ENCODE measurements at places on chromosomes 3 and 15.

GRCh38 chr3:172185907-172186306, 146.5 kb downstream of the FNDC3B start:
- no peak for DNase-seq

DNA sequence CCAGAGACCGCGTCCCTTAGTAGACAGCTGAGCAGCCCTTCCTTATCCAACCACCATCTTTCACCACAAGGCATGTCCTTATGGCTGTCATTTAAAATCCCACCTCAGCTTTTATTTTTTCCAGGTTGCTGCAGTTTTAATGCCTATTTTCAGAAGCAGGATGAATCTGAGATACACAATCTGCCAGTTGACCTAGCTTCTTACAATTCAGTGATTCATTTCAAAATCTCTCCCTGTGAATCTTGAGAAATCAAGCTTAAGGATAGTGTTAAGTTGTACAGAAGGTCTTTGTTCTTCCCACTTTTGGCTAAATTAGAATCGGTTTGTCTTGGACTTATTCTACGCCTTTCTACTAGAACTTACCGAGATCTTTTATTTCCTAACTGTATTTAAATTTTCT, 522.3 kb upstream of the CFAP20DC start:
- DNase-seq, result no peak

- no peak for DNase-seq
Measured at GRCh38 chr3:102885289-102885688, 450.5 kb downstream of the ZPLD1 start.

DNA sequence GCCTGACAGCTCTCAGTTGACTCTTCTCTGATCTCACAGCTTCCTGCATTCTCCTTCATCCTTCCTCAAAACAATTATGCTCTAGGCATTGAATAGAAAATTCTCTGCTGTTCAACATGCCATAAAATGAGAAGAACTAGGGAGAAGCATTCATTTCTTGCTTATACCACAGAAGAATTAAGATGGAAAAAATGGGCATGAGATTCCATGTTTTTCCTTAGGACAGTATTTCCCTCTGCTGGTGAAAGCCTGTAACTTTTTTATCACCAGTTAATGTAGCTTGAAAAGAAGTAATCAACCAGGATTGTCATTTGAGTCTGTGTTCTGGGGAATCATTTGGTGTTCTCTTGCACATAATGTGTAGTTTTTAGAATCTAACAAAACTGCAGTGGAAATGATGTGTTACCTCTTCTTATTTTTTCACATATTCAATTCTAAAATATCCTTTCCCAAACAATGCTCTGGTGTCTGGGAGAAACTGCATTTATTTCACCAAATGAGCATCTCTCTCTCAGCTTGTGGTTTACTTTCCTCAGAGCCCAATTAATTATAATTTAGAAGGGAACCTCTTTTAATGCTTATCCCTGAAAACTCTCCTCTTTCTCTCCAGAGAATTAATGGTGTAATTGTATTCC, 92.8 kb upstream of the DCBLD2 start:
- peak; percentile 47 for DNase-seq

DNA sequence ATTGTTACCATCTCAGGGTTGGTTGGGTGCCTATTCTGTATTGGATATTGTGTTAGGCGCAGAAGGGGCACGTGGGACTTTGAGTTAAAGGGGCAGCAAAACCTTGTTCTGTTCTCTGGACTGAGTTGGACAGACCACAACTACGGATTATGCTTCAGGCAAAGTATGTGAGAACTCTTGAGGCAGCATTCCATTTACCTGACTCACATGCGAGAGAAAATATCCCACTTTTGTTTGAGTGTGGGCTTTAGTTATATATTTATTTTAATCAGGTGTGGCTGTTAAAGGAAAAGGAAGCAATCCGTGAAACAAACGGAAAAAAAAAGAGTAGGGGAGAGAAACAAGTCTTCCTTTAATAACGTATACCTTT, 627 bp upstream of the PLS1 start:
- peak; percentile 18 for DNase-seq

- no peak for DNase-seq
Measured at GRCh38 chr3:150607267-150608065, 4.3 kb downstream of the SELENOT start.

DNA sequence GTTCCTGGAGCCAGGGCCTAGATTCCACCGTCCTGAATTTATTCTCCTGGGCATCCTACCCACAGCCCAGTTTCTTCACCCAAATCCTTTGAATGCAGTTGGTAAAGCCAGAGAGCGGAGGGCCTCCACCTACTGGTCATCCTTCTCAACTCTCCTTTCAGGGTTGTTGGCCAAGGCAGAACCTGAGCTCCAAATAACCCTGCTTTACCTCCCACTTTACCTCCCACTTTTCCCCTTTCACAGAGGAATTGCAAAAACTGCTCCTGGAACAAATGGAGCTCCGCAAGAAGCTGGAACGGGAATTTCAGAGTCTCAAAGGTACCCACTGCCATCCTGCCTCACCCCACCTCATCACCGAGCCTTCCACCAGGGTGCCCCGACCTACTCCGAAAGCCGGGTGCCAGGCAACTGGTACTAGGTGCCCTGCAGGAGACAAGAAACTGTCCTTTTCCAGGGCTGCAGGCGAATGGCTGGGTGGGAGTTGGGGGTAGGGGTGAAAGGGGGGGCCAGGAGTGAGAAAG, 6.8 kb downstream of the SKOR1 start:
- peak; percentile 53 for DNase-seq

GRCh38 chr15:29064290-29064689, 178.5 kb downstream of the APBA2 start:
- DNase-seq, result no peak

DNA sequence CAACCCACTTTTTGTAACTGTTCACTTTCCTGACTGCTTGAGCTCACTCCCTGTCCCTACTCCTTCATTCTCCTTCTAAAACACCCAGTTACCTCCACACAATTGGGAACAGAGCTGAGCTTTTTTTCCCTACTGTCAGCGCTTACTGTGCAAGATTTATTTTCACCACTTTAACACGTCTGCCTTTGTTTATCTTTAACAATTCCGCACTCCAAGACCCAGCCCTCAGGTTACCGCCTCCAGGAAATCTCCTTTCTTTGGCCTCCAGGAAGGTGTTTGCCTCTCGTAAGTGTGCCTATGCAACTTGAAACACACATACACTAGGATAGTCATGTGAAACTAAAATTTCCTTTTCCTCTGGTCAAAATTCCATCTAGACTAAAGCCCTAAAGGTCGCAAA, 271.9 kb upstream of the TPRG1 start:
- DNase-seq, result no peak

GRCh38 chr15:76868740-76869139, 36.4 kb downstream of the SCAPER start:
- DNase-seq, result no peak

DNA sequence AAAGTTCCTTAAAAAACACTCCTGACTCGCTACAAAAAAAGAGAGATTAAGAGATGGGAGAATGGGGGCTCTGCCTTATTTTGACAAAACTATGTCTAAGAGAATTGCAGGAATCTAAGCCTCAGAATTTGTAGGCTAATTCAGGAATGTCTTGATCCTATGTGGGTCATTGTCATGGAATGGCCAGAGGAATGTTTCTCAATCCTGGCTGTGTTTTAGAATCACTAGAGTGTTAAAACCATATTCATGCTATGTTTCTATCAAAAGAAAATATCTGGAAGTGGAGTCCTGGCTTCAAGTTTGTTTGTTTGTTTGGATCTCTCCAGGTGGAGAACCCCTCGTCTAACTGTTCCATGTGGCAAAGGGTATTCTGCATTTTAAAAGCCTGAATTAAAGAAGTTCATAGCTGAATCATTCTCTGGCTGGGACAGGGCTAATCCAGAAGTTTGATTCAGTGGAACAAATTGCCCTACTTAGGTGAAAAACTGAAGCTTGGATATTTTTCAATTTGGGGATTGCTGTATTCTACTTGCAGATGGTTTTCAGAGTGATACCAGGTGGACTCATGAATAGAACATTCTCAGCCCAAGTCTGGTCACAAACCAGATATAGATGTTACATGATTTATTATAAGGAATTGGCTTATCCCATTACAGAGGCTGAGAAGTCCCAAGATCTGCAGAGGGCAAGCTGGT, 28.2 kb downstream of the GJD2 start:
- DNase-seq, result no peak

DNA sequence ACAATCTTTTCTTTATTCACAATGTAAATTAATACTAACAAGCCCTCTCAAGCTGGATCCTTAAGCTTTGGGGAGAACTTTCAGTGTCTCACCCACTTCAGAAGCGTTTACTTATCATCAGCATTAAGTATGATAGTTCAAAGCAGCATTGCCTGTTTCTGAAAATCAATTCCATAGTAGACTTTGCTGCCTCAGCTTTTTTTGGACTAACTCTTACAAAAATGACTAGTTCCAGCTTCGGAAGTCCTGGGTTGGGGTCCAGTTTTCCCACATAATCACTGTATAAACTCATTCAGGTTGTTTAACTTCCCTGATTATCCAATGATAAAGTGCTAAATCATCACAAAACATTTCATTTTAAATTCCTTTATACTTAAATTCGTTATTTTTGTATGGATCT, 114.4 kb downstream of the NR2F2 start:
- DNase-seq, result no peak

GRCh38 chr15:94119298-94119811, 112.0 kb upstream of the MCTP2 start:
- DNase-seq, result no peak

DNA sequence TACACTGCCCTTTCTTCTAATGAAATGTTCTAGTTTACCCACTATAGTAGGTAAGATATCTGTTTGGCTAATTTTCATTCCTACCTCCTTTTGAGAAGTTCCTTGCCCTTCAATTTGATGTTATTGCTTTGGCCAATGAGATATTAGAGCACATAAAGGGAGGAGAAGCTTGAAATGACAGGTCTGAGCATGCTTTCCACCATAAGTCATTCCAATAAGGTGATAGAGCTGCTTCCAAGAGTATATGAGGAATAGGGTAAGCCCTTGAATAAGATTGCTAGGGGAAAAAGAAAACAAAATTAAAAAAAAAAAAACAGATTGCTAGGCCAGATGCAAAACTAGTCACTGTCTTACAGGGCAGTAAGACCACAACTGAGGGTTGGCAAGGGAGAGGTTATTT, 78.9 kb upstream of the TRIM42 start:
- DNase-seq, result no peak

- DNase-seq, result no peak
Measured at GRCh38 chr3:29347412-29347811, 66.5 kb downstream of the RBMS3 start.

GRCh38 chr3:169497567-169498257, 165.8 kb downstream of the MECOM start:
- no peak for DNase-seq
